HFFc6 (cell line): ENCODE measurements at places on chromosomes 1 and 21. TPM values are rescaled to one million over a fixed set of nuclear protein-coding genes. Genes with fewer than 3 reads are reported as not detected.
A peak's percentile ranks its signal among the peaks of the same experiment; 100 is the strongest.

ARID4B gene
- total RNA-seq = 22.8 and 23.7 TPM in 2 replicates

GRCh38 chr21:30426731-30427130 is 1.0 kb upstream of the KRTAP13-3 start:
- no peak for DNase-seq

GRCh38 chr1:223311826-223312225 is 52.1 kb downstream of the SUSD4 start:
- no peak for DNase-seq

- DNase-seq = peak; percentile 31
Measured at GRCh38 chr1:227766015-227766634, 30.9 kb downstream of the SNAP47 start.

DNA sequence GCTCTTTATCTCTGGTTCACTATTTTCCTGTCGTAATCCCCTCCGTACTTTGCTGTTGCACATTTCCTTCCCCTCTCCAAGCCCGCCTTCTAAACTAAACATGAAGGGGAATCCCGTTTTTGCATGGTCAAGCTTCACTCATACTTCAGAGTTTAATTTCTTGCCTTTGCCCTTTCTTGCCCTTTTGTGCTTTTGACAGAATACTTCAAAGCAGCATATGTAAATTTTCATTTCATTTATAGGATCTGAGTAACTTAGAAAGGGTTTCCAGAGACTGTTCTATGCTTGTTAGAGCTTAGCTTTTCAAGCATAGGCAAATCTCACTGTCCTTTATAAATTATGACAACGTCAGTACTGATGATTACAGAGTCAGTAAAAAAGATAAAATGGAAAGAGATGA is 27.7 kb downstream of the SPATA45 start:
- no peak for DNase-seq
